ENCODE measurements at places on chromosomes 1 and 21.

- no peak for DNase-seq
Observed at GRCh38 chr1:243422362-243422761, 166.5 kb downstream of the SDCCAG8 start.

DNA sequence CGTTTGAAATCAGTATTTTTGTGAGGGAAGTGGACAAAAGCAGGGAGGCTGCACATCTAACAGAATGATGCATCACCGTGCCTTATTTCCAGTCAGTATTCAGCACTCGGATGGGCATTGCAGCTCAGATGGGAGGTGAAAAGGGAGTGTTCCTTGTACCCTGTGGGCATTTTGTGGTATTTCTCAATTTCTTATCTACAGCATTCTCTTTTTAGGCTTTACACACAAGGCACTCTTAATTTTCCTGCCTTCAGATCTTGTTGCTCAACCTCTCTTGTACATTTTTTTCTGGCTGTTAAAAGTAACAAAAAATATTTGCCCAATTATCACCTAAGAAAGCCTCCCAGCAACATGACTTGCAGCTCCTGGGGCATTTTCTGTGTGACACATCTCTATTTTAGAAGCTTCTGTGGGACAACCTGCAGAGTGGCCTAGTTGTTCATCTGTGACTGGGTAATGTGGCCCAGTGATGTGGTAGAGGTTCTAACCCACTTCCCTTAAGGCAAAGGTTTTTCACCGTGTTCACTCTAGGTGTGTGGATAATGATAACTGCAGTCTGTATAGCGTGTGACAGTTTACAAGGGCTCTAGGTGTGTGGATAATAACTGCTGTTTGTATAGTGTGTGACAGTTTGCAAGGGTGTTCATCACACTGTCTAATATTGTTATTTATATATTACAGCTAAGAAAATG lies 257.2 kb downstream of the PTGER3 start:
- DNase-seq, result peak; percentile 7

DNA sequence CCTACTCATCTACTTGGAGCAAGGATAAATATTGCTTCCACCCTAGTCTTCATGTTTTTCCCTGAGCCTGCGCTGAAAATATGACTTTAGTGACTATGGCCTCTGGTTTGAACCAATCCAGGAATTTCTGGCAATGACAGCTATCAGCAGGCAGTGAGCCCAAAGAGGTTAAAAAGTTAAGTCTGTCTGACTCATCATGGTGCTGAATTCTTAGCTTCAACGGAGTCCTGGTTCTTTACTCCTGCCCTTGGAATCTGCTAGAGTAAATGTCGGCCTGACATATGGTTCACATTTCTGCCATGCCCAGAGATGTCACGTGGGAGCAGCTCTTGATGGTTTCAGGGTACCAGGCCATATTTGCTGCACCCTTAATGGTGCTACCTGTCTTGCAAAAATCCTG lies 351.6 kb upstream of the PLXNA2 start:
- DNase-seq, result no peak

- DNase-seq, result no peak
Observed at GRCh38 chr1:118739501-118739900, 248.6 kb downstream of the TBX15 start.

DNA sequence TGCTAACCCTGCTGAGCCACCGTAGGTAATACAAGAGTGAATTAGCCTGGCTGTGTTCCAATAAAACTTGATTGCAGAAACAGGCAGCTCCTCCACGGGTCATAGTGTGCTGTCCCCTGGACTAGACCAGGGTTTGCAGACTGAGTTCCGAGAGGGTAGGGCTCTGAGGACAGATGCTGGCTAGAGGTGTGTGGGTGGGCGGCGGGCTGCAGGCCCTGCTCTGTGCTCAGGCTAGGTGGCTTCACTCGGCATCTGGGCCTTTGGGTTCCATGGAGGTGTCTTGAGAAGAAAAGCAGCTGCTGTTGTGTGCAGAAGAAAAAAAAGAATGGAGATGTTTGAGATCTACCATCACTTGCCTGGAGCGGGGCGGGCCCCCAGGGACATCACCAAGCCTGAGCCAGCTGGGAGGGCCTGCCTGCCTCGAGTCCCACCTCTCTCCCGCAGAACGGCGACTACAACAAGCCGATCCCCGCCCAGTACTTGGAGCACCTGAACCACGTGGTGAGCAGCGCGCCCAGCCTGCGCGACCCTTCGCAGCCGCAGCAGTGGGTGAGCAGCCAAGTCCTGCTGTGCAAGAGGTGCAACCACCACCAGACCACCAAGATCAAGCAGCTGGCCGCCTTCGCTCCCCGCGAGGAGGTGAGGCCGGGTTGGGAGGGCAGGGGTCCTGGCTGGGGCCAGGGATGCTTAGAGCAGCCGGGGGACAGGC lies 7.9 kb downstream of the TMEM201 start:
- DNase-seq, result no peak
